ENCODE measurements at places on chromosomes 4 and X.

- no peak for DNase-seq
Measured at GRCh38 chr4:101328063-101328602, 19.2 kb downstream of the PPP3CA start.

GRCh38 chr4:138670681-138671080, 344.9 kb upstream of the NOCT start:
- no peak for DNase-seq

DNA sequence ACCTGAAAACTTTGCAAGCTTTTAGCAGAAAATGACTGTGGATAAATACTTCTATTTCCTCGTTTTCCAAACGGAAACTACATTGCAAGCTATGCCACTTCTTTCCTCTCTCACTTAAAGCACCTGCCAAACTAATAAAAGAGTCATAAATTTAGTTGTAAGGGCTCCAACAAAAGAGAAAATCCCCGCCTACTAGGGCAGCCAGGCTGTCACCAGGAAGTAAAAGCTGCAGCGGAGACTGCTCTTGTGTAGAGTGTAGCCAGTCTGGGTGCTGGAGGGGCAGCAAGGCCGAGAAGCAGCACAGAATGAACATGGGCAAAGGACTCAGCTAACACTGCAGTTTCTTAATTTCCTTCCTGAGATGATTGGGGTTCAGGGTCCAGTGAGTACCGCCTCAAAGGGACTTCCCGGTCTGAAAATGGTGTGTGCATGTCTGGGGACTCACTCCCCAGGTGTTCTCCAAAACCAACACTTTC, 89.3 kb upstream of the MAML3 start:
- DNase-seq = peak; percentile 26

DNA sequence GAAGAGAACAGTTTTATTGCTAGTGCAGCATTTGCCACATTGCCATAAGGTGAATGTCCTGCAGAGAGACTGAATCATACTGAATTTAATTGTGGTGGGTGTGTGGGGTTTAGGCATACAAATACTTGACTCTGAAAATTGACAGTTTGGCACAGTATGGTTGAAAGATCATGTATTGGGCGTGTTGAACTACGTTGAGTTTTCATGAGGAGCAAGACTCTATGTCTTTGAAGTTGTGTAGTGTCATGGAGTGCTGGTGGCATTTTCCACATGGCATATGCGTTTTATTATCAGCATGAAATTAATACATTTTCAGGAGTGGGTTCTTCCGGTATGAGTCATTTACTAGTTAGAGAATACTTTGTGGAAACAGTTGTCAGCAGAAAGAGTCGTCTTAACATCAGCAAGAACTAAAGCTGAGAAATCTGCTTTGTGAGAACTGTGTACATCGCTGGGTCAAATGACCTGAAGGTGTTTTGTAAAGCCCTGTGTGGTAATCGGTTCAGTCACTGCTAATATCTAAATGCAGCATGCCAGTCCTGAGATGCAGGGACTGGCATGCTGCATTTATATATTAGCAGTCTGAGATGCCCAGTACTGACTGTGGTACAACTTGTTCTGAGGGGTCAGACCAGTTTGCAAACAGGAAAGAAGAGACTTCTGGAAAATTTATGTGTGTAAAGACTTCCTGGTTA, 50.3 kb downstream of the ARHGAP10 start:
- no peak for DNase-seq

- DNase-seq = no peak
Measured at GRCh38 chrX:124518885-124519284, 172.5 kb downstream of the SH2D1A start.

GRCh38 chr4:113411496-113411938, 350.0 kb downstream of the CAMK2D start:
- no peak for DNase-seq
